ENCODE measurements at places on chromosomes 3 and 15.

- no peak for DNase-seq
Observed at GRCh38 chr3:160477750-160478149, 28.2 kb upstream of the TRIM59 start.

GRCh38 chr3:65751123-65751700 is 287.5 kb downstream of the MAGI1 start:
- DNase-seq: no peak

DNA sequence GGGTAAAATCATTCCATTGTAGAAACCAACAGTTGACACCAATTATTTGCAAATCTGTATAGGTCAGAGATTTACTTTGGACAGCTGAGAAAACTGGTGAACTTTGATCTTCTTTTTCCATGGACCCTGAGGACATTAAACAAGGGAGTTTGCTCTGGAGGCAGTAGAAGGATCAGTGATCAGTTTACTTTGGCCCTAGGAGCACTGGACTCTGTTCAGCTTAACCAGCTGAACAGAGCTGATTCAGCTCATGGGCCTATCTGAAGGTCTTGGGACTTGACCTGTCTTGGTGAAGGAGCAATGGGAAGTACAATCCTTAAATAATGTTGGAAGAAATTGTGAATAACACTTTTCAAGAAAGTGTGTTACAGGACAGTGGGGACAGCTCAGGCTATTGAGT is 15.2 kb upstream of the TF start:
- DNase-seq: no peak

- DNase-seq: no peak
Observed at GRCh38 chr3:12221663-12222062, 63.0 kb upstream of the TIMP4 start.

DNA sequence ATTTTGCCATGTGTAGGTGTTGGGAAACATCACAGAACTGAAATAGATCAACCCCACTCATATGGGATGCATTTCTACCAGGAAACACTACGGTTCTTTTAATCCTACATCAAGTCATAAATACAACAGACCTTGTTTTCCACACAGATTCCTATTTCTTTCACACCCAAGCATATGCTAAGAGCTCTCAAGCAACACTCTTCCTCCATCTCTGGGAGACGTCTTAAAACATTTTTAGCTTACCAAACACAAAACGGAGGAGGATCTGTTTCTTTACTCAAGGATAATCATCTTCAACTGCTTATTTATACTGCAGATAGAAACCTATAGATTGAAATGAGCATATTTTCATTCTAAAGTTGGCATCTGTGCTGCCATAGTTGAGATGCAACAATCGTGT is 5.1 kb downstream of the GJD2 start:
- no peak for DNase-seq

- DNase-seq: peak; percentile 37
Observed at GRCh38 chr3:12187448-12188327, 29.0 kb upstream of the TIMP4 start.

DNA sequence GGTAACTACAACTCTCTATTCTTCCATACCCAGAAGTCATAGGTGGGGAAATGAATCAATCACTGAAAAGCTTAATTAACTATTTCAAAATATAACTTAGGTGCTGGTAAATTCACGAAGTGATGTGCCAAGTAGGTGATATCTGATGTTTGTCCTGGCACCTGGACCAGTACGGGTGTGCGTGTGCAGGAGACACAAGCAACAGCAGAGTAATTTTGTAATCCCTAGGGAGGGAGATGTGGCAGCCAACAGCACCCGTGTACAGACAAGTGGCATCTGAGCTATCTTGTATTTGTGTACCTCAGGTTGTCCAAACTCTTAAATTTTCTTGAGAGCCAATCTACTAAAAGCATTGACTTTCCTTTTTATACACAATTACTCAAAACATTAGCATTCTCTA is 22.8 kb downstream of the USF3 start:
- no peak for DNase-seq

DNA sequence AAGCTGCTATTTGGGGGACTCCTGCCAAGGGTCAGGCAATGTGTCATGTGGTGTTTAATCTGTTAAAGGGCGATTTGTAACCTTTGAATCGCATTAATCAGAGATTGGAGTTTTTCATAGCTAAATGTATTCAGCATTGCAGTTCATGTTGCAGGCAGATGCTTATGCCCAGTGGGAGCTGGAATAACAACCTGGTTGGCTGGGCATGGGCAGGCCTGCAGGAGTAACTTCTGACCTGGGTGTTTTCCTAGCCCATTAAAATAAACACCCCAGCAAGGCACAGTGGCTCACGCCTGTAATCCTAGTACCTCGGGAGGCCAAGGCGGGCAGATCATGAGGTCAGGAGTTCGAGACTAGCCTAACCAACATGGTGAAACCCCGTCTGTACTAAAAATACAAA is 268.7 kb downstream of the BBX start:
- no peak for DNase-seq

DNA sequence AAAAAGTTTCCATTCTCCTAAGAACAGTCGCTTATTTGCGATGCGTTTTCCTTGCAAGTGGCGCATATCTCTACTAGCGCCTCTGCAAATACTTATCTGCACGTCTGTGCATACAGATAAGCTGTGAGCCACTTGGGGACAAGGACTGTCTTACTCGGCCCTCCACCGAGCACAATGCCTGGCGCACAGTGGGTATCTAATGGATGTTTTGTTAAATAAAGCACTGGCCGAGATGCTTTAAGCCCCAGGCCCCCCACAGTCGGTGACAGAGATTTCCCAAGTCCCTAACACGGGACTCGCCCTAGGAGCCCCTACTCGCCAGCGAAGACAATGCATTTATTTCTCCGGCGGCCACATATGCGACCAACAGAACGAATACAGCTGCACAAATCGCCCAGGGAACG is 503 bp downstream of the HLTF start:
- DNase-seq: no peak

- no peak for DNase-seq
Observed at GRCh38 chr3:151501171-151501922, 40.5 kb upstream of the IGSF10 start.

GRCh38 chr3:169604118-169604517 is 59.4 kb downstream of the MECOM start:
- no peak for DNase-seq

- DNase-seq: no peak
Observed at GRCh38 chr3:184786280-184786941, 25.6 kb upstream of the VPS8 start.

- no peak for DNase-seq
Observed at GRCh38 chr3:115401851-115402501, 221.3 kb upstream of the GAP43 start.

DNA sequence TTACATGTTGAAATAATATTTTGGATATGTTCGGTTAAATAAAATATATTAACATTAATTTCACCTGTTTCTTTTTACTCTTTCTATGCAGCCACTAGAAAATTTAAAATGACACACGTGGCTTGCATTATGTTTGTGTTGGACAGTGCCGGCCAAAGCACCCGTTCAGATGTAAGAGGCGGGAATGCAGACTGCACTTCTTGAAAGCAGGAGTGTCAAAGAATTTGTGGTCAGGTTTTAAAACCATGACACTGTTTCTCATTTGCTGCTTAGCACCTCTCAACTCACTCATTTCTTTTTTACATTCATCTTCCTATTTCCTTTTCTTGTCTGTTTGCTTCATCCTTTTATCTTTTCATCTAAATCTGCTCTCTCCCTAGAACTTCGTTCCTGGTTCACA is 35.3 kb upstream of the MINAR1 start:
- no peak for DNase-seq

GRCh38 chr3:127770671-127771355 is 51.5 kb downstream of the MGLL start:
- no peak for DNase-seq

DNA sequence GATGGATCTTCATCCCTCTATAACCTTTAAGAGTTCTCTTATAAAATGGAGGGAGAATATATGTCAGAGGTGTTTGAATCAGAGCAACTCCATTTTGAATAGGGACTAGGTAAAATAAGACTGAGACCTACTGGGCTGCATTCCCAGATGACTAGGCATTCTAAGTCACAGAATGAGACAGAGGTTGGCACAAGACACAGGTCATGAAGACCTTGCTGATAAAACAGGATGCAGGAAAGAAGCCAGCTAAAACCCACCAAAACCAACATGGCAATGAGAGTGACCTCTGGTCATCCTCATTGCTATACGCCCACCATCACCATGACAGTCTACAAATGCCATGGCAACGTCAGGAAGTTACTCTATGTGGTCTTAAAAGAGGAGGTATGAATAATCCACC is 211.0 kb downstream of the GBE1 start:
- DNase-seq: no peak

DNA sequence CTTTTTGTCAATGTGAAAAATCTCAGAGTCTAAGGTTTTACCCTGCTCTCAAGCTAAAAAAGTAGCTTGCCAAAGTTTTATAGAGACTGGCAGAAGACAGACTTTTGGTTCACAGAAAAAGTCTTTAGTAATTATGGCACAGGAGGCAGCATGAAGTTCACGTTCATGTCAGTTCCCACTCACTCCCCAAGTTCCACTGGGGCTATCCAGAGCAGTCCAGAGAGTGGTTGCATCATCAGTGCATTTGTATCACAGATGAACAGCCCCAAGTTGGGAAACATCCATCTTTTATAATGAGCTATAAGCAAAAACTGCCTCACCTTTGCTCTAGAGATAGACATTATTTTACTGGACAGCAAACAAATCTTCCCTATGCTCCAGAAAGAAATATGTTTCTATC is 454.1 kb upstream of the AGTR1 start:
- DNase-seq: no peak

DNA sequence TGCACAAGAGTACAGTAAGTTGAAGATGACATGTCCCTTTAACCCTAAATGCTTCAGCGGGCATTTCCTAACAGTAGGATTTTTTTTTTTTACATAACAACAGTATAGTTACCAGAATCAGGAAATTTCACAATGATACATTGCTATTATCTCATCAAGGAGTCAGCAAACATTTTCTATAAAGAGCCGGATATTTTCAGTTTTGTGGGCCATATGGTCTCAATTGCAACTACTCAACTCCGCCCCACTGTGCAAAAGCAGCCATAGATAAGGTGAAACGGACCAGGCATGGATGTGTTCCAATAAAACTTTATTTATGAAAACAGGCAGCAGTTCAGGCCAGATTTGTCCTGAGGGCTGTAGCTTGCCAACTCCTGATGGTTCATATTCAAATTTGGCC is 130.6 kb downstream of the SMAD6 start:
- no peak for DNase-seq

- no peak for DNase-seq
Observed at GRCh38 chr15:101520395-101520794, 30.9 kb upstream of the PCSK6 start.

DNA sequence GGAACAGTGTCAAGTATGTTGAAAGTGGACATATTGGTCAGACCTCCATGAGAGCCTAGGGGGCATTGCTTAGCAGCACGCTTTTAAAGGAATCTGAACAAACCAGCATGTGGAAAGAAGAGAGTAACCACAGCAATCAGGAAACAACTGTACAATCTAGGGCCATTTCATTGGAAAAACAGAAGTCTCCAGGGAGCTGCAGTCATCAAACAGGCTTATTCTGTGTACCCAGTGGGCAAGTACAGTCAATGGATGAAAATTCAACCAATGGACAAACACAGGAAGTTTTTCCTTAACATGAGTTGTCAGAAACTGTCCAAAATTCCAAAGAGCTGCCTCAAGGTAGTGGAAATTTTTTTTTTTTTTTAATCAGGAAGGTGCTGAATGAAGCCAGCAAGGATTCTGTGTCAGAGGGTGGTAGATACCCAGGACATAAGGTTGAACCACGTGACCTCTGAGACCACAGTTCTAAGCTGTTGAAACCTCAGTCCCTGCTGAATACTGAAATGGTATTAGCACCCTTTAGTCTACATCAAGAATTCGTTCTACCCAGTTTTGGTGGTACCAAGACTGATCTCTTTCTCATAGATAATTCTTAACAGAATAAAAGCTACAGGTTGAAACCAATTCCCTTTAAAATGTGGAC is 4.4 kb upstream of the DLG1 start:
- no peak for DNase-seq

- no peak for DNase-seq
Observed at GRCh38 chr3:172140499-172141391, 101.4 kb downstream of the FNDC3B start.

DNA sequence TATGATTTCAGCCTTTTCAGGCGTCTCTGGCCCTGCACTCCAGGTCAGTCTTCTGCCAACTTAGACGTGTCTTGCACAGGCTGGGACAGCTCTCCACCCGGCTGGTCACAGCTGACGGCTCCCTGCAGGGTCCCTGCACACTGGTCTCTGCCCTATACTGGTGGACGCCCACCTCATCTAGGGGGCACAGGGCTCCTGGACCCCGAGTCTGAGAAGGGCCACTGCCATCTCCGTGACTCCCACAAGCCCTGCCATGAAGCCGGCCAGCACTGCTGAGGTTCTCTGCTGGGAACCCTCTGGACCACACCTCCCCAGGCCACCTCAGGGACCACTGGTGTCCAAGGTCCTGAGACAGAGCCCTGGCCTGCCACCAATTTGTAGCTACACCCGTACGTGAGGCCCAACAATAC is 40.5 kb downstream of the CYFIP1 start:
- DNase-seq: no peak

GRCh38 chr3:59884409-59884808 is 834.6 kb upstream of the CFAP20DC start:
- DNase-seq: no peak

GRCh38 chr3:24829629-24830229 is 335.1 kb upstream of the THRB start:
- no peak for DNase-seq

DNA sequence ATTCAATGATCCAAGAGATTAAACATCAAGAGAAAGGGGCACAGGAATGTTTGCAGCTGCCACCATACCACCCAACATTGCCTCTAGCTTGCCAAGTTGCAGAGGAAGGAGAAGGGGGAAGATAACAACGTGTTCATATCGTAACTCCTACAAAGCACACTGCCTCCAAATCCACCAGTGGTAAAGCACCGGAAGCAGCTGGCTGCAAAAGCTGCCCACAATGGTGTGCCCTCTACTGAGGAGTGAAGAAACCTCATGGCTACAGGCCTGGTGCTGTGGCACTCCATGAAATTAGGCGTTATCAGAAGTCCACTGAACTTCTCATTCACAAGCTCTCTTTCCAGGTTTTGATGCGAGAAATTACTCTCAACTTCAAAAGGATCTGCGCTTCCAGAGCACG is 263.9 kb upstream of the STT3B start:
- DNase-seq: no peak

DNA sequence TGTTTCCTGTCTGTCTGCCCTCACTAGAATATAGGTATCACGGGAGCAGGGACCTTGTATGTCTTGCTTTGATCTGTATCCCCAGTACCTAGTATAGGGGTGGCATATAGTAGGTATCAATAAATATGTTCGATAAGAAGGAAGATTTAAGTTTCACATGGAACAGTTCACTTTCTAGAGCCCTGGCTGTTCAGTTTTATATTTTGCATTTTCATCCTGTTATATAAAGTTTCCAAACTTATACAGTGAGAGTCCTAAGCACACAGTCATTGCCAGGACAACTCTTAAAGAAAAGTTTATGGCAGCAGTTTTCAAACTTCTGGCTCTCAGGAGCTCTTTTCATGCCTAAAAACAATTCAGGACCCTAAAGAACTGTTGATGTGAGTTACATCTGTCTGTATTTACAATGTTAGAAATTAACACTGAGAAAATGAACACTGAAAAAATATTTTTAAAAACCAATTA is 13.4 kb downstream of the ITPR1 start:
- no peak for DNase-seq

GRCh38 chr15:35123743-35124142 is 38.6 kb upstream of the NANOGP8 start:
- DNase-seq: no peak

All from GM18507 (cell line).